Left renal pelvis (tissue), 4 donors: ENCODE measurements at places on chromosomes 1 and 21.

DNA sequence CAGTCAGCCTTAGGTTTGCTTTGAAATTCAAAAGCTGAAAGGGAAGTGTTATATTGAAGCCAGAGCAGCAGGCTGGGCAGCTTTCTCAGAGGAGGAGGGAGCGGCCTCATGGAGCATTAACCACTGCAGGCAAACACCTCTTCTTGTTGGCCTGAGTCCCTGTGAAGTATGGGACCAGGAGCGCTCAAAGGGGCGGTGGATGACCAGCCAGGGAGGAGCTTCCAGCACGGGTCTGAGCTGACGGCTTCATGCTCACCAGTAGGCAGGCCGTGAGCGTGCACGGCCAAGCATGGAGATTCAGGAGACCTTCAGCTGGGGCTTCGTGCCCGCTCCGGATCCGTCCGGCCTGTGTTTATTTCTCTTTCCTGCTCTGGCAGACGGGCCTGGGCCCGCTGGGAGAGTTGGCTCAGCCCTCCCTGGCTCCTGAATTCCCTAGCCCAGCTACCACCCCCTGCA lies 245.2 kb downstream of the TRABD2B start:
- peak; percentile 46 for DNase-seq

DNA sequence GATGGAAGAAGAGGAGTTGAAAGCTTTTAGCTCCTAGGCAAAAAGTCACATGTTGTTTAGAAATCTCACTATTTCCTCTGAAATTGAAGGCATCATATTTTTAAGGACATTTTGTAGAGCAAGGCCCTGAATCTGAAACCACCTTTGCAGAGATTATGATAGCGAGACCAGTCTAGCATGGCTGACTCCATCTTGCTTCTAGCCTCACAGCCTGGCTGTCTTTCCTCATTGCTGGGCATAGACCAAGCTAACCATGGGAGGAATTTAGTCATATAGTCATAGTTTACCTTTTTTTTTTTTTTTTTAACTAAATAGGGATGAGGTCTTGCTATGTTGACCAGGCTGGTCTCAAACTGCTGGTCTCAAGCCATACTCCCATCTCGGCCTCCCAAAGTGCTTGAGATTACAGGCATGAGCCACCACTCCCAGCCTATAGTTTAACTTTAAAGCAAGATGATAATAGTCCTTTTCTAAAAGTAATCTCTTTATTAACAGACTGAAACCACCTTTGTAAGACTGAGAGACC lies 42.2 kb upstream of the ZNF326 start:
- no peak for DNase-seq

- DNase-seq, result peak; percentile 71
Measured at GRCh38 chr1:157090196-157090647, 9.4 kb downstream of the ETV3L start.

DNA sequence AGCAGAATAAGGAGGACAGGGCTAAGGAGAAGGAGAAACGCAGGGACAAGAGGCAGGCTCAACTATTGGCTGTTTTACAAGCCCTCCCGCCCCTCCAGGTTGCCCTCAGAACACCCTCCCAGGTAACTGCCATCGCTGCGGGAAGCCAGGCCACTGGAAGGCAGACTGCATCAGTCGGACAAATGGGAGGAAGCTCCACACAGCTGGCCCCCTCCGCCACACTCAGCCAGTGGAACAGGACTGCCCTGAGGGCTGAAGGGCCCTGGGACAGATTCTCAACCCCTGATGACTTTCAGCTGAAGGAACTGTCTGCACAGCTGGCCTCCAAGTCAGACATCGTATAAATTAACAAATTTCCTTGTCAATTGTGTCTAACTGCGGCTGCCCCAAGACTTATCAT lies 21.8 kb downstream of the LRRC3 start:
- no peak for DNase-seq
